ENCODE measurements at places on chromosomes 1 and 21.

- no peak overlapping the region for H3K4me3 ChIP-seq
- H3K27me3 ChIP-seq, result no peaks in the 10 kb centered on the region
- no peaks in the 10 kb centered on the region for H3K36me3 ChIP-seq
- DNase-seq, result no peak
- H3K4me1 ChIP-seq, result peaks cover 10% of the 10 kb centered on the region
Measured at GRCh38 chr1:53517821-53518352, 58.7 kb downstream of the DMRTB1 start.

- DNase-seq, result no peak
- H3K36me3 ChIP-seq, result no peaks in the 10 kb centered on the region
Measured at GRCh38 chr1:244325056-244325758, 126.5 kb downstream of the ADSS2 start.

- DNase-seq, result no peak
- H3K27ac ChIP-seq, result peak overlapping the region; percentile 79
- no peaks in the 10 kb centered on the region for H3K4me1 ChIP-seq
Measured at GRCh38 chr1:51660580-51660979, 43.7 kb downstream of the OSBPL9 start.

DNA sequence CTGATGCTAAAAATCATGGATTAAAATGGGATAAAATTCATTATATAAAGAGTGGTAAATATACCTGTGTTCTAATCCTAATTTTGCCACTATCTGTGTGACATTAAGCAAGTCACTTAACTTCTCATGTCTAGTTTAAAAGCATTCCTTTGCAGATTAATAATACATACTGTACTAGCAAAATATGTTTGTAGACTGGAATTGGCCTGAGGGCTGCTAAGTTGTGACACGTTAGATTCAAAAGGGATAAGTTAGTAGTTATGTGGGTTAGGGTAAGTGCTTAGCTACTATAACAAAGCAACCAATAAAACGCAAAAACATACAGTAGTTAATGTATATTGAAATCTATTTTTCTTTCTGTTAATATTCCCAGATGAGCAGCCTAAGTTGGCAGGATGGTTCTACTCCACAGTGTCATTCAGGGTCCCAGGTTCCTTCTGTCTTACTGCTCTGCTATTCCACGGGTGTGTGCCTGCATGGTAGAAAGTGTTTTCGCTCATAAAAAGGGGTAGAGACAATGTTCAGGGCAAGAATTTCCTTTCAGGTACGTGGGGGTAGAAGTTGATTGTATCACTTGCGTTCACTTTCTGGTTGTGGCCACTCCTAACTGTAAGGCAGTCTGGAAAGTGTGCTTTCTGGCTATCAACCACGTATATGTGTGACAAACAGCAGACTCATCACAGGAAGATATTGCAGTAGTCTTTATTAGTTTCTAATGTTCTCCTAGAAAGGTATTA is 239.8 kb downstream of the NFIA start:
- no peak for DNase-seq
- no peaks in the 10 kb centered on the region for H3K36me3 ChIP-seq
- no peak overlapping the region for H3K4me3 ChIP-seq
- H3K4me1 ChIP-seq, result peaks cover 17% of the 10 kb centered on the region
- peak overlapping the region; percentile 1 for H3K27ac ChIP-seq

GRCh38 chr1:94335950-94336349 is 82.2 kb upstream of the ABCD3 start:
- no peaks in the 10 kb centered on the region for H3K27me3 ChIP-seq
- H3K4me1 ChIP-seq, result no peaks in the 10 kb centered on the region
- no peak overlapping the region for H3K27ac ChIP-seq
- H3K4me3 ChIP-seq, result no peak overlapping the region

DNA sequence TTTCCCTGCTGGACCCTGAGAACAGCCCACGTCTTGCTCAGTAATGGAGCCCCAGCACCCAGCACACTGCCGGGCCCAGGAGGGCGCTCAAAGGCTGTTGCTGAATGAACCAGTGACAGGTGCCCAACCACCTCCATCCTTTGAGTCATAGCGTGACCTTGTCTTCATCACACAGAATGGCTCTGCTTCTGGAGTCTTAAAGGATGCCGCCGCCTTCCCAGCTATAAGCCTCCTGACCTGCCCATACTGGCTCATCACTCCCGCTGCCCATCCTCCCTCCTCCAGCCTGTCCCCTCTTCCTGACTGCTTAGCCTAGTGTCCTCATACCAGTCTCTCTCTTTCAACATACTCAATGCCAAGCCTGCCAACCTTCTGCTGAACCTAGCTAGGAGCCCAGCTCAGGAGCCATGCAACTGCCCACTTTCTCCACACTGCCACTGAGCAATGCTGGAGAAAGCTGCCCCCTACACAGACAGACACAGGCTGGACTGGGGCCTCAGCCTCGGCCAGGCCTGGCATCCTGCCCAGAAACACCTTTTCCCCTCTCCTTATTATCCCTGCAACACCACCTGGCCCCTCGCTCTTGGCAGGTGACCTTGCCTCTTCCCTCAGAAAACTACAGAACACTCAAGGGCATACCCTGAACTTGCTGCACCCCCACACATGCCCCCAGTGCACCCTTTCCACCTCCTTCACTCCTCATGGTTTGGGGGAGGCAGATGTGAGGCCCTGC is 14.1 kb downstream of the TTC39A start:
- H3K4me3 ChIP-seq, result no peak overlapping the region
- H3K27me3 ChIP-seq, result no peaks in the 10 kb centered on the region
- no peaks in the 10 kb centered on the region for H3K36me3 ChIP-seq
- H3K4me1 ChIP-seq, result peaks cover 3% of the 10 kb centered on the region

DNA sequence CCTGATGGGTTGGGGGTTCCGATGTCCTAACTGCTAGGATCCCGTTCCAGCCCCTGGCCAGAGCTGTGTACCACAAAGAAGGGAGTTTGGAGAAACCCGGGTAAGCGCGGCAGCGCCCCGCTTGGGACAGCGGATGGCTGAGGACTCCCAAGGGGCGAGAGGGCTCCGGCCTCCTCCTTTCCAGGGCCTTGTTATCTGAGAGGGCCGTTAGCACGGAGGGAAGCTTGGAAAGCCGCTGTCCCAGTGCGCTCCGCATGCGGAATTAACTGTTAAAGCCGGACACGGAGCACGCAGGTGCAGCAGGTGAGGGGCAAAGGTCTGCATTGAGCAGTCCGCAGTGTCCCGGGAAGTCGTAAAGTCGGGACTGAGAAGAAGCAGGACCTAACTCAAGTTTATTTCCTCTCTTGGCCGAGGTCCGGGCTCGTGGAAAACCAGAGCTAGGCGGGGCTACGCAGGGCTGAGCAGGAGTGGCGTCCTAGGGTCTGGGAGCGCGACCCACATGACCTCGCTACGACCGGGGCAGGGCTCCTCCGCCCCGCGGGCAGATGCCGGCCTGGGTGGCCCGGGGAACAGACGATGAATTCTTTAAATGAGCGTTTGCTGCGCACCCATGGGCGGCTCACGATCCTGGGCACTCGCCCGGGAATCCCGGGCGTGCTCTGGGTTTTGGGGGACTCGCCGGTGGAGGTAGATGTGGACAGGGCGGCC is 4.5 kb downstream of the LHX4 start:
- DNase-seq, result no peak
- H3K4me3 ChIP-seq, result peak overlapping the region; percentile 36
- H3K27ac ChIP-seq, result no peak overlapping the region
- H3K36me3 ChIP-seq, result no peaks in the 10 kb centered on the region
- peaks cover 63% of the 10 kb centered on the region for H3K27me3 ChIP-seq

- no peak overlapping the region for H3K4me3 ChIP-seq
- H3K27me3 ChIP-seq, result no peaks in the 10 kb centered on the region
- no peaks in the 10 kb centered on the region for H3K36me3 ChIP-seq
- H3K27ac ChIP-seq, result no peak overlapping the region
Measured at GRCh38 chr1:211490821-211491415, 1.0 kb downstream of the RD3 start.

DNA sequence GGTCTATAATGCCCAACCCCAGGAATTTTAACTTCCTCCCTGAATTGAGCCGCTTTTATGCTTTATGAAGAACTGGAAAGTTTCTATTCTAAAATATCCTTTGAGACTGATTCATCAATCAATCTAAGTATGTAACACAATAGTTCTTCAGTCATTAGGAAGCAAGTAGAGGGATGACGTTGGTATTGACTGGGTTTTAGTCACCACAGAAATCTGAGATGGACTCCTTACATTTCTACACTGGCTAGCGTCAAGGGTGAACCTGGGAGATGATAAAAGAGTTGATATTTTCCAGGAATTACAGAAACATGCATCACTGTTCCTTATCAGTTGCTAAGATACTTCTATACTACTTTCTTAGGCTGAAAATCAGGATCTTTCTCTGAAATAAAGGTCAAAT is 308.0 kb downstream of the HMCN1 start:
- H3K36me3 ChIP-seq, result peaks cover 15% of the 10 kb centered on the region
- no peak for DNase-seq
- no peaks in the 10 kb centered on the region for H3K27me3 ChIP-seq
- H3K4me3 ChIP-seq, result no peak overlapping the region

- H3K27ac ChIP-seq, result no peak overlapping the region
- no peaks in the 10 kb centered on the region for H3K27me3 ChIP-seq
- no peaks in the 10 kb centered on the region for H3K4me1 ChIP-seq
- no peak overlapping the region for H3K4me3 ChIP-seq
Measured at GRCh38 chr1:14479865-14480264, 118.6 kb upstream of the KAZN start.

- no peaks in the 10 kb centered on the region for H3K27me3 ChIP-seq
- DNase-seq, result no peak
- H3K36me3 ChIP-seq, result no peaks in the 10 kb centered on the region
- no peak overlapping the region for H3K4me3 ChIP-seq
Measured at GRCh38 chr1:104733866-104734265, 984.2 kb downstream of the AMY1C start.

DNA sequence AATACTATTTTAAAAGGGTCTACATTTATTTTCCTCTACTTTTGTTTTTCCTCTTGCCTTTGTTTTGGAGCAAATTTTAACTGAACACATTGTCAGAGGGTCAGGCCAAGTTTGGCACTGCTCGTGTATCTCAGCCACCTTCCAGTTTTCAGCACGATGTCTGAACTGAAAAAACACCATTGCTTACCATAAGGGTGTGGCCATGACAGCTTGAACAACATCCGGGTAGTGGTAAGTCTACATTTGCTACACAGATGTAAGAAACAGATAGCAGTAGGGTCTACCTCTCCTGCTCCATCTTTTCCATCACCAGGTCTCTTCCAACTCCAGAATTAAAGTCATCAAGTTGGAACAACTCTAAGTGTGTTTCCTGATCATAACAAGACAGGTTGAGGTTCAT is 4.2 kb downstream of the HIVEP3 start:
- no peaks in the 10 kb centered on the region for H3K27me3 ChIP-seq
- peaks cover 3% of the 10 kb centered on the region for H3K4me1 ChIP-seq
- no peaks in the 10 kb centered on the region for H3K36me3 ChIP-seq
- no peak overlapping the region for H3K4me3 ChIP-seq
- no peak for DNase-seq

- H3K27me3 ChIP-seq, result no peaks in the 10 kb centered on the region
- peaks cover 71% of the 10 kb centered on the region for H3K4me1 ChIP-seq
- H3K27ac ChIP-seq, result peak overlapping the region; percentile 86
- peak overlapping the region; percentile 61 for H3K4me3 ChIP-seq
- no peaks in the 10 kb centered on the region for H3K36me3 ChIP-seq
- peak; percentile 99 for DNase-seq
Measured at GRCh38 chr1:15885701-15886610, 38.4 kb downstream of the SPEN start.

- DNase-seq, result no peak
- H3K4me3 ChIP-seq, result no peak overlapping the region
- H3K27ac ChIP-seq, result no peak overlapping the region
- H3K36me3 ChIP-seq, result no peaks in the 10 kb centered on the region
- no peaks in the 10 kb centered on the region for H3K4me1 ChIP-seq
- H3K27me3 ChIP-seq, result no peaks in the 10 kb centered on the region
Measured at GRCh38 chr1:11383553-11384169, 95.3 kb upstream of the DISP3 start.

GRCh38 chr1:115189814-115190539 is 100.7 kb upstream of the TSPAN2 start:
- no peak overlapping the region for H3K4me3 ChIP-seq
- no peak for DNase-seq
- peaks cover 34% of the 10 kb centered on the region for H3K4me1 ChIP-seq
- H3K27me3 ChIP-seq, result no peaks in the 10 kb centered on the region

GRCh38 chr1:39654291-39654690 is 14.8 kb upstream of the HEYL start:
- H3K27me3 ChIP-seq, result no peaks in the 10 kb centered on the region
- H3K4me1 ChIP-seq, result peaks cover 5% of the 10 kb centered on the region
- no peak overlapping the region for H3K27ac ChIP-seq
- no peak overlapping the region for H3K4me3 ChIP-seq
- DNase-seq, result no peak

DNA sequence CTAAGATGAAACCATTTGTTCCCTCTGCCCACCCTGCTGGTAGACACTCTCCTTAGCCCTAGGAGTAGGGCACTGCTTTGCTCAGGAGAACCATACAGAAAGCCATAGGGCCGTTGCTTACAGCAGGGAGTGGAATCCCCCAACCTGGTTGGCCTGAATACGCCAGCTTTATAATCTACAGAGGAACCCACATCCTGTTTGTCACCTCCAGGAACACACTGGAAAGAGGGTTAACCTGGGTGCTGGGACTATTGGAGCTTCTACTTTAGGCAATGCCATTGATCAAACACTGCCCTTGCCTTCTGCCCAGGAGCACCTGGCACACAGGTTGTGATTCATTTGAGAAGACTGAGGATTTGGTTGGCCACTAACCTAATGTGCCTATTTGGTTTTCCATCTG is 124.8 kb downstream of the TNR start:
- no peaks in the 10 kb centered on the region for H3K4me1 ChIP-seq
- no peak overlapping the region for H3K27ac ChIP-seq
- H3K36me3 ChIP-seq, result no peaks in the 10 kb centered on the region
- no peak overlapping the region for H3K4me3 ChIP-seq
- no peak for DNase-seq
- no peaks in the 10 kb centered on the region for H3K27me3 ChIP-seq

DNA sequence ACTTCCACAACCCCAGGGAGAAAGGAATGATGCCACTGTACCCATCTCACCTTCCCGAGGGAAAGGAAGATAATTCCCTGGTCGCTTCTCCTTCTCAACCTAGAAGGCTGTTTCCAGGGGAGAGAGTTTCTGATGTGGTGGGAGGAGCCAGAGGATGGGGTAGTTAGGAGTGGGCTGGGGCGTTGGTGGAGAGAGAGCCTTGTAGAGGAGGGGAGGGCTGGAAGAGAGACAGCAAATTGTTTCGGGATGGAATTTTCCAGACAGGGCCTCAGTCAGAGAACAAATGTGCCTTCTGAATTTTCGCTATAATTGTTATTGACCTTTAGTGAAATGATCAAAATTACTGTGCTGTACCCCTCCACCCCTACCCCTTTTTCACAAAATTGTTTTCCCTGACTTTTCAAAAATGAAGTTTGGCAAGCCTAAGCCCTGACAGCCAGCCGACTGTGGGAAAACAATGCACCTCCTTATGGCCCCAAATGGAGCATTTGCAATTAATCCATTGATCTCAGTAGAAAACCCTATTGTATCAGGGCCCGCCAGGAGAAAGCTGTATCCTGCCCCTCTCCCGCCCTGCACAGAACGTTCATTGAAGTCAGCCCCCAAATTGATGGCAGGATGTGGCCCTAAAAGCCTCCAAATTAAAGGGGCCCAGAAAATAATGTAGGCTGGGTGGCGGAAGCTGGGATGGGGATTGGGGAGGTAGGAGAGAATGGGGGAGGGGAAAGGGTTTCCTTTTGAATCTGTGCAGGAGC is 69.1 kb upstream of the JUN start:
- H3K4me1 ChIP-seq, result peaks cover 8% of the 10 kb centered on the region
- no peak for DNase-seq
- H3K27me3 ChIP-seq, result no peaks in the 10 kb centered on the region
- no peak overlapping the region for H3K4me3 ChIP-seq
- no peaks in the 10 kb centered on the region for H3K36me3 ChIP-seq

All from ascending aorta (tissue), 2 donors.